HCT116 (cell line): ENCODE measurements at places on chromosomes 1 and 21.
A peak's percentile ranks its signal among the peaks of the same experiment; 100 is the strongest.

GRCh38 chr1:41102653-41103052, 81.1 kb upstream of the SLFNL1 start:
- H3K4me3 ChIP-seq: no peak overlapping the region
- no peaks in the 10 kb centered on the region for H3K27me3 ChIP-seq
- no peaks in the 10 kb centered on the region for H3K36me3 ChIP-seq
- H3K27ac ChIP-seq: no peak overlapping the region

DNA sequence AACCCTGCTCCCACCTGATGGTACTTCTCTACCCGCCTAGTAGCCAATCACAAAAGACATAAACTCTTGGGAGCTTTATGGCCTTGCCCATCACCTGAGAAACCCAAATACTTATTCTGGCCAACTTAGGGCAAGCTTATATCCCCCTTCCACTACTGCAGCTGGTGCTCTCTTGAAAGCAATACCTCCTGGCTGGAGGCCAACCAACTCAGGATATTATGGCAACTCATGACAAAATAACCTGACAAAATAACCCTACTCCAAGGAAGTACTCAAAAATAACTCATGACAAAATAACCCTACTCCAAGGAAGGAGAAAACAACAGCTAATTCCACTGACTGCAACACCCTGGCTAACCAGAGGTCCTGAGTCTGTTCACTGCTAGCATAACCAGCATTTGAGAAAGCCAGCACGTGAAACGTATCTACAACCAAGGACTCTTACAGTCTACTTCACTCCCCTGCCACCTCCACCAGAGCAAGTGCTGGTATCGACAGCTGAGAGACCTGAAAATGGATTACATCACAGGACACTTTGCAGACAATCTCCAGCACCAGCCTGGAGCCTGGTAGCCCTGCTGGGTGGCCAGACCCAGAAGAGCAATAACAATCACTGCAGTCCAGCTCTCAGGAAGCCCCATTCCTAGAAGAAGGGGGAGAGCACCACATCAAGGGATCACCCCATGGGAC, 179.9 kb downstream of the COL24A1 start:
- no peaks in the 10 kb centered on the region for H3K4me1 ChIP-seq
- H3K36me3 ChIP-seq: no peaks in the 10 kb centered on the region
- H3K27me3 ChIP-seq: no peaks in the 10 kb centered on the region
- DNase-seq: no peak
- H3K4me3 ChIP-seq: no peak overlapping the region

DNA sequence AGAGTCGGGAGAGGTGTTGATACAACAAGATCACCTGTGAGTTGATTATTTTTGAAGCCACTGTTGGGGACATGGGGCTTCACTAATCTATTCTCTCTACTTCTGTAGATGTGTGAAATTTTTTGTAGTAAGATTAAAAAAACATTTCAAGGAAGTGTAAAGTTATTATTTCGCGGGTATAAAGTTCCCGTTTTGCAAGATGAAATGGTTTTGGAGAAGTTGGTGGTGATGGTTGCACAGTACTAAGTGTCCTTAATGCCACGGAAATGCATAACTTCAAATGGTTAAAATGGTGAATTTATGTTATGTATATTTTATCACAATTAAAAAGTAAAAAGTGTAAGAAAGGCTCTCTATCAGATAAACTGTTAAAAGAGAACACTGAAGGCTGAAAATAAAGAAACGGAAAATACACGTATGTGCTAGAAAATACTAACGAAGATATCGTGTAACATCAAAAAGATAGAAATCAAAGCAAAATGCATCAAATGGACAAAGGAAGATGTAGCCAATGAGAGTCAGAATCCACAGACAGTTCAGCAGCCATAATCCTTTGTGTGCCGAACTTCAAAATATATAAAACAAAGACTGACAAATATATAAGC, 2.9 kb upstream of the ITGB2 start:
- peaks cover 64% of the 10 kb centered on the region for H3K27me3 ChIP-seq
- H3K4me3 ChIP-seq: no peak overlapping the region
- no peak for DNase-seq
- H3K36me3 ChIP-seq: no peaks in the 10 kb centered on the region
- no peak overlapping the region for H3K27ac ChIP-seq

DNA sequence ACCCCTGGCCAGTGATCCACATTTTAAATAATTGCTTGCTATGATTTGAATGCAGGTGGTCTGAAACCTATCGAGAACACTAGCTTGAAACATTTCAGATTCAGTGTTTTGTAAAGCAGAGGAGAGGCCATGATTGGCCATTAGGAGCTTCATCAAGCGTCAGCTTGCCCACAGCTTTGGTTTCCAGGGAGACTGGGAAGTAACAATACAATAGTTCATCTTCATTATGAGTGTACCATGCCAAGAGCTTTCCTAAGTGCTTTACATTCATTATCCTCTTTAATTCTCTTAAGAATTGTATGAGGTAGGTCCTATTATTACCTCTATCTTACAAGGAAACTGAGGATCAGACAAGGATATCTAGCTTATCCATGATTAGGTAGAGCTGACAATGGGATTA, 27.7 kb upstream of the ATP5PO start:
- peaks cover 19% of the 10 kb centered on the region for H3K4me1 ChIP-seq
- H3K27ac ChIP-seq: no peak overlapping the region
- H3K27me3 ChIP-seq: no peaks in the 10 kb centered on the region
- H3K36me3 ChIP-seq: no peaks in the 10 kb centered on the region
- DNase-seq: no peak

- peaks cover 22% of the 10 kb centered on the region for H3K36me3 ChIP-seq
- DNase-seq: no peak
- H3K4me1 ChIP-seq: peaks cover 26% of the 10 kb centered on the region
- H3K4me3 ChIP-seq: 0 out of 2 replicates have a peak overlapping the region, but pooled peaks have one; percentile 86
Measured at GRCh38 chr1:43651902-43652301, 2.0 kb downstream of the KDM4A start.

DNA sequence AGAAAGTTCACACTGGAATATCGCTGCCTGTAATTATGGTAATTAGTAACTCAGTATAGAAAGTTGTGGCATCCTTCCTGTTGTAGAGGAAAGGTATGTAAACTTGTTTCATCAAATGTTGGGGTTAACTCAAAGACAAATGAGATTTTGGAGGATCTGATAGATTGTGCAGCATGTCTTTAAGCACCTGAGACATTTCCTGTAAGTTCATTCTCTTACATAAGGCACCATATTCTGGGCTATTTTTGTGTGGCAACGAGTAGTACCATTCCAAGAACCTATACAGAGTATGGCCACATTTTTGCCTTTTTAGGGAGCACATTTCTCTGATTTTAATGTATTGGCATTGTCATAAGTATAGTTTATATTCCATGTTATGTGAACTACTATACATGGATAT, 88.8 kb downstream of the CDC14A start:
- H3K27ac ChIP-seq: no peak overlapping the region
- no peaks in the 10 kb centered on the region for H3K4me1 ChIP-seq
- no peaks in the 10 kb centered on the region for H3K27me3 ChIP-seq
- no peaks in the 10 kb centered on the region for H3K36me3 ChIP-seq
- no peak for DNase-seq
- H3K4me3 ChIP-seq: no peak overlapping the region

GRCh38 chr1:234164098-234164709, 209.1 kb upstream of the COA6 start:
- no peak overlapping the region for H3K4me3 ChIP-seq
- H3K36me3 ChIP-seq: no peaks in the 10 kb centered on the region
- DNase-seq: no peak
- H3K27me3 ChIP-seq: no peaks in the 10 kb centered on the region
- no peak overlapping the region for H3K27ac ChIP-seq
- no peaks in the 10 kb centered on the region for H3K4me1 ChIP-seq

- H3K27me3 ChIP-seq: peaks cover 4% of the 10 kb centered on the region; the same call in 1 of the 2 replicates
- H3K36me3 ChIP-seq: no peaks in the 10 kb centered on the region
- peak overlapping the region; percentile 59 for H3K4me3 ChIP-seq
- peak overlapping the region; percentile 96 for H3K27ac ChIP-seq
- no peak for DNase-seq
- peaks cover 28% of the 10 kb centered on the region for H3K4me1 ChIP-seq
Measured at GRCh38 chr1:111739925-111740765, 950 bp upstream of the INKA2 start.

- no peak for DNase-seq
- H3K4me3 ChIP-seq: no peak overlapping the region
- H3K4me1 ChIP-seq: no peaks in the 10 kb centered on the region
- no peak overlapping the region for H3K27ac ChIP-seq
- no peaks in the 10 kb centered on the region for H3K27me3 ChIP-seq
Measured at GRCh38 chr1:29497395-29498125, 261.2 kb downstream of the PTPRU start.

DNA sequence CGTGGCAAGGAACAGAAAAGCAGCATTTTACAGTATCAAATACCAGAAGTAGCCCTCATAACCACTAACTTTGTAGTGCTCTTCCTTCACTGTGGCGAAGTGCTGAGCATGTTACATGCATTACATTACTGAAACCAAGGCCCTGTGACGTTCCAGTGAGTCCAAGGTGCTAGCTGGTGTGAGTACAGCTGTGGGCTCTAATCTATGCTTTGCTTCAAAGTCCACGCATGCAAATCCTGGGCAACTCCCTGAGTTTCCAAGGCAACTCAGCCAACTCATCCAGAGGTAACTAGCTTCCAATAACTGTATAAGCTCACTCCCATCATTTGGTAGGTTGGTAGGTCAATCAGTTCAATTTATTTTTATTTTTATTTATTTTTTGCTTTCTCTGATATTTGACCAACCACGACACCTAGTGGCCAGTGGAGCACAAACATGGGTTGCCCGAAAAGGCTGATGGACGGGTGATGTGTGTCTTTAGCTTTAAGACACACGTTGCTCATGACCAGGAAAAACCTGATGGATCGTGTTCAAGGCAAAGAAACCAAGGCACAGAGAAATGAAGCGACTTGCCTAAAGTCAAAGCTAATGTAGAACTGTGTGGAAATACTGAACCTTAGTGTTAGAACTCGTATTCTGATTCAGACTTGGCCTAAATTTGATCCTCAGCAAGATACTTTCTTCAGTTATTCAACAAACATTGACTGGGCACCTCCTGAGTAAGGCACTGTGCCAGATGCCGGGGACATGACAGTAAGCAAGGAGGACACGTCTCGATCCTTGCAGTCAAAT, 73.0 kb downstream of the GNG12 start:
- no peak overlapping the region for H3K4me3 ChIP-seq
- H3K27me3 ChIP-seq: no peaks in the 10 kb centered on the region
- no peak overlapping the region for H3K27ac ChIP-seq
- DNase-seq: peak; percentile 54

DNA sequence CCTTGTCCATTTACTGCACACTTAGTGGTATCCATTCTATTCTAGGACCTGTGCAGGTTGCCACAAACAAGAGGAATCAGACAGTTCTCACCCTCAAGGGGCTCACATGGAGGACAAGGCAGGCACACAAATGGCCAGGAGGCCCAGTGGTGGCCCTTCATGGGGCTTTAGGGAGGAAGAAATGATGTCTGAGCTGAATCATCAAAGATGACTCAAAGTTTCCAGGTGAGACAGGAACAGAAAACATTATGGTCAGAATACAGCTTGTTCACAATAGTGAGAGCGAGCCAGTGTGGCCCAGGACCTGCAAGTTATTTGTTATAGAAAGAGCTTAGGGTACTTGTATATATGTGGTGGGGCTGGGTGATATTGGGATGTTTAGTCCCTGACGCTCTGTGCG, 26.4 kb downstream of the SHISAL2A start:
- no peak overlapping the region for H3K27ac ChIP-seq
- H3K4me1 ChIP-seq: peaks cover 26% of the 10 kb centered on the region
- no peak overlapping the region for H3K4me3 ChIP-seq
- DNase-seq: peak; percentile 69

DNA sequence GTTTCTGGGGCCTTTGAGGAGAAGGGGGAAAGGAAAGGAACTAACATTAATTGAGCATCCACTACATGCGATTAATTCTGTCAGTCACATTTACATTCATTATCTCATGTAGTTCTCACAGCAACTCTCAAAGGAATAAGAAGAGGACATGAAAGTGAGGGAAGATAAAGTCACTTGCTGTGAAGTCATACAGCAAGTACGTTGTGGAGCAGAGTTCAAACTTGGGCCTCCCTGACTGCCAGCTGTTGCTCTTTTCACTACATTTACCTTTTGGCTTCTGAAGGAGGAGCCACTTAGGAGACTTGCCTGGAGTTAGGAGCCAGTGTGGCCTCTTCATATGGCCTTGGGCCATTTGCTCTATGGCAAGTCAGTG, 6.2 kb downstream of the ZNF691 start:
- peaks cover 4% of the 10 kb centered on the region; the same call in 1 of the 2 replicates for H3K4me1 ChIP-seq
- H3K27ac ChIP-seq: no peak overlapping the region
- H3K36me3 ChIP-seq: peaks cover 8% of the 10 kb centered on the region
- no peak overlapping the region for H3K4me3 ChIP-seq
- H3K27me3 ChIP-seq: no peaks in the 10 kb centered on the region

GRCh38 chr1:225548140-225548857, 104.6 kb downstream of the ENAH start:
- H3K27ac ChIP-seq: no peak overlapping the region
- H3K4me1 ChIP-seq: no peaks in the 10 kb centered on the region
- H3K27me3 ChIP-seq: no peaks in the 10 kb centered on the region
- DNase-seq: no peak

DNA sequence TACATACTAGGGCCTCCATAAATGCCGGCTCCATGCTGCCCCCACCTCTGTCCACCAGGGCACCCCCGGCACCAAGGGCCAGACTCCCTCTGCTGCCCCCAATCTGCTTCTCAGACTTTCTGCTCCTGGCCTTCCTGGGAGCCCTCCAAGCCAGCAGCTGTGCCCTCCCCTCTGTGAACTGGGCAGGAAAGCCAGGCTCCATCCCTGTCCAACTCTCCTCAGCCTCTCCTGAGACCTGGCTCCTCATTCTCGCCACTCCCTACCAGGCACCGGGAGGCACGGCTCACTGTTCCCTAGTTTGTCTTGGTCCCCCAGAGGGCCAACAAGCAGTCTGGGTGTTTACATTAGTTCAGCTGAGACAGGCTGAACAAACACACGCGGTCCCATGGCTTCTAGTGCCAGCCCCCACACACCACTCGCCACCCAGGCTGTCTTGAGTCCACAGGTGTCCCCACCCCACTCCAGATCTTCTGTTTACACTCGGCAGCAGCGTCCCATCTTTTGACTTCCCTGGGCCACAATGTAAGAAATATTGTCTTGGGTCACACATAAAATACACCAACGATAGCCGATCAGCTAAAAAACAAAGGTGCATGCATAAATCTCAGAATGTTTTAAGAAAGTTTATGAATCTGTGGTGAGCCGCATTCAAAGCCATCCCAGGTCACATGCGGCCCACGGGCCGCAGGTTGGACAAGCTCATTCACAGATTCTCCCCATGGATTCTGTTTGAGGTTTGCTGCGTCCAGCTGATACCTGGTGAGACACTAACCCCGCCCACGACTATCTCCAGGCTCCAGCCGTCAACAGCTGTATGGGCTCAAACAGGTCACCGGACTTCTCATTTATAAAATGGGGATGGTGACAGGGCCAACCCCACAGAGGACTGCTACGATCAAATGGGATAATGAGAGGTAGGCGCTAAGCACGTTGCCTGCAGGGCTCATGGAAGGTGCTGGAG, 29.5 kb upstream of the ECE1 start:
- H3K36me3 ChIP-seq: no peaks in the 10 kb centered on the region
- no peaks in the 10 kb centered on the region for H3K27me3 ChIP-seq
- peaks cover 33% of the 10 kb centered on the region for H3K4me1 ChIP-seq
- H3K27ac ChIP-seq: no peak overlapping the region
- no peak overlapping the region for H3K4me3 ChIP-seq
